ENCODE measurements at places on chromosomes 12 and 14.

GRCh38 chr12:62403031-62403430, 63.6 kb upstream of the MON2 start:
- no peak for DNase-seq

GRCh38 chr14:28676479-28676878, 90.1 kb upstream of the FOXG1 start:
- no peak for DNase-seq

DNA sequence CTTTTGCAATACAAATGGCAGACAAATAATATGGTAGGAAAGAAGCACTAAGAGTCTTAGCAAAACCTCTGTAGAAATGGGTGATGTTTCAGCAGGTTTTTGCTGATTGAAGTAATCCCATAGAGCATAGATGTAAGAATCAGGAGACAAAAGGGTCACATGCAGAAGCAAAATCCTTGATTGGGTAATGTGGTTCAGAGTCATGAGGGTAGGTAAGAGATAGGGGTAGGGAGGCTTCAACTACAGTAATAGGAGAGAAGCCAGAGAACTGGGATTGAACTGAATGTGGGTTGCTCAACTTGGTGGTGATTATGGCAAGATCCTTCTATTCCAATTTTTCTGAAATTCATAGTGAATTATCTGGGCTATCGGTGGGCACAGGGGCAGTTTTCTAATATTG, 5.0 kb downstream of the PRB3 start:
- no peak for DNase-seq

DNA sequence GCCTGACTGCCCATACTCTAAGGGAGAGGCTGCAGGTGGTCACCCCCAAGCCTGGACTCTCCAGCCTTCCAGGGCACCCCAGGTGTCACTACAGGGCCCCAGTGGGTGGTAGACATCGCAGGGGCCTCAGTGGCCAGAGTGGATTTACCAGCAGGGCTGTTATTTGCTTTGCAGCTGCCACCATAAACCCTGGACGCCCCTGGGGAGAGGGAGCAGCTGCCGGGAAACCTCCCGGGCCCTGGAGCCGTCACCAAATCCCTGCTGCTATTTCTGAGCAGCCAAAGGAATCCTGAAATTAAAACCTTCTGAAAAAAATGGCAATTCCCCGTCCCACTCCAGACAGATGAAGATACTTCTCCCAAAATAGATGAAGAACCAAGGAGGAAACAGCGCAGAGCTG, 13.9 kb downstream of the TMEM119 start:
- no peak for DNase-seq

GRCh38 chr12:106527356-106527755, 55.4 kb upstream of the RFX4 start:
- DNase-seq: no peak

DNA sequence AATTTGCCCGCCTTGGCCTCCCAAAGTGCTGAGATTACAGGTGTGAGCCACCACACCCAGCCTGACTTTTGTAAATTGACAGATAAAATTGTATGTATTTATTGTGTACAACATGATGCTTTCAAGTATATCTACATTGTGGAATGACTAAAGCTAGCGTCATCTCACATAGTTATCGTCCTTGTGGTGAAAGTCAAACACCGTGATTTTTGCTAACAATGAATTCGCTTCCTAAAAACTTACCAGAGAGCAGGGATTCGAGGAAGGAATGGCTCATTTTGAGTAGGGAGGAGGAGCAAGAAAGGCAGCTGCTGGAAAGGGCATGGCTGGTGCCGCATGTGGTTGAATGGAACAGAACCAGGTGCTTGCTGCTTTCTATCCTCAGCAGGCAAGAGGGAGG, 85.4 kb downstream of the LGMN start:
- no peak for DNase-seq

- no peak for DNase-seq
Observed at GRCh38 chr12:50086148-50086547, 1.0 kb downstream of the SMARCD1 start.

DNA sequence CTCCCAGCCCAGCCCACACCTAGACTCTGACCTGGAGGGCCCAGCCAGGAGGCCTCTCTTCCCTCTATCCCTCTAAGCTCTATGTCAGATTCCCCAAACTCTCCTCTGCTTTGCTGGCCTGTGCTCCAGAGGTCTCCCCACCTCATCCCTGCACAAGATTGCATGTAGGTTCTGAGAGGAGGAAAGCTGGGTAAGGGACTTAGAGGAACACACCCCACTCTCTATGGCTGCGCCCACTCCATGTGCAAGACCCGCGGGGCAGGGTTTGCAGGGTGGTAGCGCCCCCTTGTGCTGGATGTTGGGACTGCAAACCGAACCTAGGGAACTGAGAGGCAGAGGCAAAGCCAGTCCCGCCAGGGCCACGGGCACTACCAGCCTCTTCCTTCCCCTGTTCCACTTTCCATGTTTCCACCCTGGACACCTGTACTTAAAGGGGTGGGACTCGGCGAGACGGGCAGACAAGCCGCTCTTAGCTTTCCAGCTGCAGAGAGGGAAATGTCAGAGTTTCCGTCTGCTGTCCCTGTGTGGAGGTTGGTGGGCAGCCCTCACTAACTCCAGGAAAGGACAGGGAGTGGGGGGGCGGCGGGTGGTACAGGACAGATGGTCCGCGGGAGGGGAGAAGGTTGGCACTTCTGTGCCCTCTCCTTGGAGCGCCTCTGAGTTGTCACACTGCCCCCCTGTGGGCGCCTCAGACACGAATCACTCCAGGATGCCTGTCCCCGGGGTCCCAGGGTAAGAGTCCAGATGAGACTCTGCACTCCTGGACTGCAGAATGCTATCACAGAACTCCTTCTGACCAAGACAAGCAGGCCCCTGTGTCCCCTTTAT, 16.8 kb downstream of the MMP14 start:
- peak; percentile 78 for DNase-seq

DNA sequence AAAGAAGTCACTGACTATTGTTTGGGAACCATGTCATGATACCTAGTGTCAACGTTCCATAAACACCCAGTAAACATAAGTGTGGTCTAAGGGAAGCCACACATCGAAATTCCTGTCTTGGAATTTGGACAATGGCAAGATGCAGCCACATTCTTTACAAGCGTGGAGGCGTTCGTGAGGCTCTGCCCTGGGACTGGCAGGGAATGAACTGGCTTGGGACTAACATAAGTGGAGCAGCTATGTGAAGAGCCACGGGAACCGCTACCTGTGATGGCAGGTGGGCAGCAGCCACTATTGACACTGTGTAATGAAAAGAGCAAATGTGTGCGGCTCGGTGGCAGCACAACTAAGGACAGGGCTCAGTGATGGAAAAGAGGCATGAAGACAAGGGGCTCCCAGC, 10.0 kb upstream of the NRIP2 start:
- no peak for DNase-seq
